ENCODE measurements at places on chromosomes 7 and 10.
A peak's percentile ranks its signal among the peaks of the same experiment; 100 is the strongest.

DNA sequence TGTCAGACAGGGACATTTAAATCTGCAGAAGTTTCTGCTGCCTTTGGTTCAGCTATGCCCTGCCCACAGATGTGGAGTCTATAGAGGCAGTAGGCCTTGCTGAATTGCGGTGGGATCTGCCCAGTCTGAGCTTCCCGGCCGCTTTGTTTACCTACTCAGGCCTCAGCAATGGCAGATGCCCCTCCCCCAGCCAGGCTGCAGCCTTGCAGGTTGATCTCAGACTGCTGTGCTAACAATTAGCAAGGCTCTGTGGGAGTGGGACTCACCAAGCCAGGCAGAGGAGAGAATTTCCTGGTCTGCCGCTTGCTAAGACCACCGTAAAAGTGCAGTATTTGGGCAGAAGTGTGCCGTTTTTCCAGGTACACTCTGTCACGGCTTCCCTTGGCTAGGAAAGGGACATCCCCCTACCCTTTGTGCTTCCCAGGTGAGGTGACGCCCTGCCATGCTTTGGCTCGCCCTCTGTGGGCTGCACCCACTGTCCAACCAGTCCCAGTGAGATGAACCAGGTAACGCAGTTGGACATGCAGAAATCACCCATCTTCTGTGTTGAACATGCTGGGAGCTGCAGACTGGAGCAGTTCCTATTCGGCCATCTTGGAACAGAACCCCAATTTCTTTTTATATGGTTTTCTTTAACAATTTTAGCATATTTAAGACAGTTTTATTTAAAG, 28.4 kb upstream of the VWDE start:
- no peak for DNase-seq

DNA sequence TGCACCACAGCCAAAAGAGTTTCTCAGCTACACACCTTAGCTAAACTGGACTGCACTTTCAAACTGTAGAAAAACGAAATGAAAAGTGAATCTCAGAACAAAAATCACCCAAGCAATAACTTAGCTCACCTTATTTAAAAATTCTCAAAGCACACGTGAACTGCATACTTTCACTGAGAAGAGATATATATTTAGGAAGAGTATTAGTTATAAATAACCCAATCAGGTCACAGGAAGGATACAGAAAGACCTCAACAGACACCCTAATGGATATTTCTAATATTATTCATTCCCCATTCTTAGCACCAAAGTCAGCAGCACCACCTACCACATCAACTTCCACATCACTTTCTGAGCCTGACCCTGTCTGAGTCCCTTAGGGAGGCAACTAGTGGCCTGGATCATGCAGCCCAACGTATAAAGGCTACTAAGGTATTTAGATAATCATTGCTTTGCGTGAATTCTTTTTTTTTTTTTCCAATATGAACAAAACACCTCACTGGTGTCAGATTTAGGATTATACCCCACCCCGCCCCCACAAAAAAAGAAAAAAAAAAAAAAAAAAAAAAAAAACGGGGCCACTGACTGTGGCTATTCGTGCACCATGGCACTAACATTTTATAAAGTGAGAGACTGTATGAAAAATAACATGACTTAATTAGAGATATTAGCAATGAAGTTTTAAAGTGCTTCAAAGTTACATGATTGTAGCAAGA, 2.6 kb downstream of the ABI1 start:
- peak; percentile 46 for DNase-seq

- no peak for DNase-seq
Measured at GRCh38 chr7:36598054-36598674, 126.1 kb downstream of the AOAH start.

DNA sequence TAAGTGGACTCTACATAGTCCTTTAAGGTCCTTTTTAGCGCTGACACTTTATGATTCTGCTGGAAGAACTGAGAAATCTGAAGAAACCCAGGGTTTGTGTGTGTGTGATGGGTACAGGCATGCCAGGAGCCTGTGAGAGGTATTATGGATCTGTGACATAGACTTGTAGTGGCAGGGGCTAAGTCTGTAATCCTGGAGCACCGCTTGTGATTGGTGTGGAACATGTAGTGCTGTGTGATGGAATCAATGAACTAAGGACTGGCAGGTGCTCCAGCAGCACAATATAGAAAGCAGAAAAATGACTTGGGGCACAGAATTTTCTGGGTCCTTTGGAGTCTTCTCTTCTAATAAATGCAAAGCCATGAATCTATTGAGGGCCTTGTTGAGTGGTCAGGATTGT, 163.9 kb downstream of the ST7 start:
- DNase-seq: no peak

- no peak for DNase-seq
Measured at GRCh38 chr7:159015454-159016410, 128.9 kb downstream of the VIPR2 start.

DNA sequence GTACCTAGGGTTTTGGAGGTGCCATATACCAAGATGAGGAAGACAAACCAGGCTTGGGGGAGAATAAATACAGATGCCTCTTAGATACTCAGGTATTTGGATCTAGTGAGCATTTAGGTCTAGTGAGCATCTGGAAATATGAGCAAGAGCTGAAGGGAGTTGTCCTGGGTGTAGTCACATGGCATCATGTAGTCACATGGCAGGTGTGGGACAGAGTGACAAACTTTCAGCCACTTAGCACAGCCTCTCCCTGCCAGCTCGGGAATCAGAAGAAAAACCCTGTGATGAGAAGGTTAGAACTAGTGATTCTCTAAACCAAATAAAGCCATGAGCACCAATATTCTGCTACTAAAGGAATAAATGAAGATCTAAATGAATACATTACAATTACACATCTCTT, 24.3 kb downstream of the RGR start:
- DNase-seq: no peak

DNA sequence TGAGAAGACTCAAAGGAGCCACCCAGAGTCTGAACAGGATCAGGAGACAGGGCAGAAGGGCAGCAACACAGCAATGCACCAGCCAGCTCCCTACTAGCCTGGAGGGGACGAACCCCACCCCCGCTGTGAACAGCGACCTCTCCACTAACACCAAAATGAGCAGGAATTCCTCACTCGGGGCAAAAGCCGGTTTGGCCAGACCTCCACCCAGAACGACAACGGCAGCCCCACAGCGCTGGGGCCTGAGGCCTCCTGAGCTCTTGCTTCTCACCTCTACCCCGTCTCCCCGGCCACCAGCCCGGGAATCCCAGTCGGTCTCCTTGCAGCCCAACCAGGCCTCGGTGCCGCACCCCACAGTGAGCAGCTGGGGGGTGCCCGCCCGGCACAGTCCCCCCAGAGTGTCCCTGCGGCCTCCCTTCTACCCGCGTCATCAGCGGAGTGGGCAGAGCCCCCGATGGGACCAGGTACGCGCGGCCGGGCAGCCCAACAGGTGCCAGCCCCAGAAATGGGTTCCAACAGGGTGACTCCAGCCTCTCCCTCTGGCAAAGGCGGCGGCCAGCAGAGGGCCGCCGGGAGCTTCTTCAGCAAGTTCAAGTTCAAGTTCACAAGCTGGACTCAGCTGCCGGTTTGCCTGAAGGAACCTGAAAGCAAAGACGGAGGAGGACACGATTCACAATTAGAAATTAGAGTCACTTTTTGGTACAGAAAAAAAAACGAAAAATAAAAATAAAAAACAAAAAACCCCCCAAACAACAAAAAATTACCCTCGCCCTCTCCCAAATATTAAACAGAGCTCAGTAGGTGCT, 129.0 kb downstream of the MARCHF5 start:
- DNase-seq: no peak
